Stimulated activated CD8-positive, alpha-beta memory T cell treated with anti-CD3 and anti-CD28 coated beads, Interleukin-2, amount 100 ng/mL, for 1 hour (primary cell): ENCODE measurements at places on chromosomes 5 and 9.

DNA sequence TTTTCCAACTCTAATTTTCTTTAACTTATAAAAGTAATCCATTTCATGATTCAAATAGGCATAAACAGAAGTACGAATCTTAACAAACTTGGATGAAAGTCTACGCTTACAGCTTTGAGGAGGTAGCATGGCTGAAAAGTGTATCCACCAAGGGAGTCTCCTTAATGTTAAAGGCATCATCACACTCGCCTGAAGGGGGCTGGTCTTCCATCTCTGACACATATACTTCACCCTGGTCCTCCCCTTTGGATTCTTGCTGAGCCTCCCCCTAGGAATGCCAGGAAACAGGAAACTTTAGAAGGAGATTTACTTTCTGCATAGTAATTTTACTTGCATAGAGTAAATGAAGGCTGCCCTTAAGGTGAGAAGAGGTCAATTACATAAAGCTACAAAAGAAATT, 10.3 kb upstream of the NME5 start:
- DNase-seq = no peak

- no peak for DNase-seq
Observed at GRCh38 chr5:127308945-127309344, 18.3 kb downstream of the MEGF10 start.

GRCh38 chr5:172797771-172798191, 26.8 kb upstream of the DUSP1 start:
- DNase-seq = no peak

GRCh38 chr5:159576902-159577301, 246.6 kb upstream of the IL12B start:
- no peak for DNase-seq

GRCh38 chr5:124054564-124054963, 542.6 kb downstream of the CSNK1G3 start:
- no peak for DNase-seq

GRCh38 chr5:4941957-4942830, 197.9 kb upstream of the ADAMTS16 start:
- DNase-seq = no peak

DNA sequence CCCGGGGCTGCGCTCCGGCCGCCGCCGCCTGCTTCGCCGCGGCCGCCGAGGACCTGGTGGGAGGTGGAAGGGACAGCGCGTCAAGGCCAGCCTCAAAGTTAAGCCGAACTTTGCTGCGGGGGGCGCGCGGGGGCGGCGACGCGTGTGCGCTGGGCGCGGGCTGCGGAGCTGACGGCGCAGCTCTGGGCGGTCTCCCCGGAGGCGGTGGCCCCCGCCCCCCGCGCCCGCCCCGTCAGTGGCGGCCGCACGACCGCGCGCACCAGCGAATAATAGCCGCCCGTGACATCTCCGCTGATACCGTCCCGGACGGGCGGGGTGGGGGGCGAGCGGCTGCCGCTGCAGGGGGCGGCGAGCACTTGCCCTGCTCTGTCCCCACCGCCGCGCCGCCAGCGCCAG, 579 bp upstream of the FAM78A start:
- no peak for DNase-seq

DNA sequence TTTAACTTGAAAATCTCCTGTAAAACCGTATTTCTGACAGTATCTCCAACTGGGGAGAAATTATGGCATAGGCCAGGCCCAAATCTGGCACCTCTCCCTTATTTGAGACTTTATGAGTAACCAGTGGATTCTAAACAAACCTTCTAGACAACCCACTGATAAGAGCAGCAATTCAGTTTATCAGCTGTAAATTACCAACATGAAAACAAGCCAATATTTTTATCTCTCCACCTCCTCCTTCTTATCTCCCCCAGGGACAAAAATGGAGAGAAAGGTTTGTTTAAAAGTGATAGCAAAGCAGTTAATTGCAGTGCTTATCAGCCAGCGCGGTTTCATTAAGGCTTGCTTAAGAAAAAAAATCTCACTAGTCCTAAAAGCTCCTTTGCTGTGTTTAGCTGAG, 53.8 kb downstream of the KCNV2 start:
- no peak for DNase-seq

DNA sequence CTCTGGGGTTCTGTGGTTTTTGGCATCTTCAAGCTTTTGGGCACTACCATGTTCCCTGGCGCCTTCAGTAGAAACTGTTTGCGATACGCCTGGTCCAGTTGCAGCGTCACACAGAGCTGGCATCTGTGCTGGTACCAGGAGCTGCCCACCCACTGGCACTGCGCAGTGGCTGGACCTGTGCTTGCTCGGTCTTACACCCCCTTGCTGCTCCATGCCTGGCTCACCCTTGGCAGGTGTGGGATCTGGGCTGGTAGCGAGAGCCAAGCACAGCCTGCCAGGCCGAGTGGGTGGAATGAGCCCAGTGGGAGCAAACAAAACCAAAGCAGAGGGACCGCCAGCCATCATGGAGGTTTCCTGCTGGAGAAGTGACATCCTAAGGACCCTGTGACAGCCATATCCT, 170.2 kb upstream of the IRX2 start:
- DNase-seq = no peak

- DNase-seq = no peak
Observed at GRCh38 chr5:131481569-131481968, 153.5 kb downstream of the RAPGEF6 start.

DNA sequence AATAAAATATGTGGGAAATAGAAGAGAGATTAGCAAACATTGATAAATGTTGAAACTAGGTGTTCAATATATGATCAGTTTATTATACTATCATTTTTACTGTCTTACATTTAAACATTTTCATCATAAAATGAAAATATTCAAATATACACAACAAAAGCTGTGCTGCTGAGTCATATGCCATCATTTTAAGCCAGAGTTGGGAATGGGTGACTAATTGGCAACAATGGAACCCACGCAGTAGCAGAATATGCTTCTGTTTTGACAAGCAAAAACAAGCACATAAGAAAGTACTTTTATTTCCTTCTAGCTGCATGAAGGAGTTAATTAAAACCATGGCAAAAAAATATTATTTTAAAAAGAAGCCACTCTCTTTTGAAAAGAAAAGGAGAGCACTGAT, 340.0 kb upstream of the EDIL3 start:
- DNase-seq = no peak

- DNase-seq = no peak
Observed at GRCh38 chr5:14528115-14528514, 53.5 kb upstream of the OTULINL start.

DNA sequence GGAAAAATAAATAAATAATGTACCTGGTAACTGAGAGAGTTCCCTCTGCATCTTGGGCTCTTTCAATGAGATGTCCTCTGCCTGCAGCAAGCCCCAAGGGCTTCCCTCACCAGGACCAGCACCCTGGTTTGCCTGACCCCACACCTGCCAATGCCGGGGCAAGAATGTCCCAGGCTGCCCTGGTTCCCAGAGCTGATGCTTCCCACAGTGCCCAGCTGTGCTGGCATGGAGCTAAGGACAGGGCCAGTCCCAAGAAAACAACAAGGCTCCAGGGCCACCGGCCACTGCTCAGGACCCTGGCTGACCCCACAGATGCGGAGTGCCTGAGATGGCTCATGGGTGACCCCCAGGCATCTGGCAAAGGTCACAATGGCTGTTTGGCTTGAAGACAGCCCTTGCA, 123.5 kb downstream of the KCNIP1 start:
- no peak for DNase-seq

- no peak for DNase-seq
Observed at GRCh38 chr9:137606005-137606621, 627 bp downstream of the ARRDC1 start.

DNA sequence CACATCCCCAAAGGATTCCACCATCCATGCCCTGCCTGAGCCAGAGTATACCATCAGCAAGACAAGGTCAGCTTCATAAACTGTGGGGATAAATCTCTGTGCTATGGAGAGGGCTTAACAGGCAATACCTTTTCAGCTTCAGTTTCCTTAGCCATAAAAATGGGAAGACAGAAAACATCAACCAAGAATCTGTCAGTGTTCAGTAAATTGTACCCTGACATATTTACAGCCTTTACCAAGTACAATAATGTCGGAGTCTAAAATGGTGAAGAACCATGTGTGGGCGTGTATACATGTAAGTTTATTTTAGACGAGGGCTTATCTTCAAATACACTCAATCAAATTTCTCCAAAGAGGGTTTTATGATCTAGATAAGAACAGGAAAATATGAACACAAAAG, 94.7 kb downstream of the ELAVL2 start:
- no peak for DNase-seq

- DNase-seq = no peak
Observed at GRCh38 chr5:163248333-163248732, 189.1 kb upstream of the CCNG1 start.

- no peak for DNase-seq
Observed at GRCh38 chr5:169778622-169779596, 141.8 kb downstream of the DOCK2 start.

- DNase-seq = no peak
Observed at GRCh38 chr9:127938298-127938690, 640 bp upstream of the DPM2 start.

DNA sequence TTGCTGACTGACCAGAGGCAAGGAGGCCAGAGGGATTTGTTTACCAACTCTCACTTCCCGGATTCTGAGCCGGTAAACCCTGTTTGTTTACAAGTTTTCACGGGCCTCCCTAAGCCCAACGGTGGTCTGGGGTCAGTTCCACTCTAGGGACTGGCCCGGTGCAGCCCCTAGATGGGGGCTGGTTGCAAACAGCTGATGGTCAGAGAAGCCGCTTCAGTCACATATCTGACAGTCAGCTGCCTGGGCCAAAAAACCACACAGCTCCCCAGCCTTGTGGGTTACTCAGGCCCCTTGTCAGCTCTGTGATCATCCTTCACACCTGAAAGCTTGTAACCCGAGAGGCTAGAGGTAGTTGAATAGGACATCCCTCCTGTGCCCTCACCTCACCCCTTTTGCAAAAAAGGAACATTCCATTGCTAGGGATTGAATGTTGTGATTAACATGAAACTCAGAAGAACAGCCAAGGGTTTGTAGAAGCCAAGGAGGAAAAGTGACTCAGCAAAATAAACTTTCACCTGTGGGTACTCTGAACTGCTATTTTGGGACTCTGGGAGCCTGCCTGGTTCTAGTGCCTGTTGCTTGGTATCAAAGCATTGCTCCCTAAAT, 40.4 kb downstream of the SAR1B start:
- DNase-seq = no peak

GRCh38 chr5:27900761-27901160, 862.4 kb upstream of the CDH9 start:
- no peak for DNase-seq

- no peak for DNase-seq
Observed at GRCh38 chr9:37255187-37255586, 134.8 kb downstream of the ZCCHC7 start.

GRCh38 chr5:153523211-153523610, 32.7 kb downstream of the GRIA1 start:
- DNase-seq = no peak

GRCh38 chr9:101571114-101571513, 23.7 kb downstream of the PPP3R2 start:
- no peak for DNase-seq

- DNase-seq = no peak
Observed at GRCh38 chr5:57692582-57693487, 210.2 kb upstream of the ACTBL2 start.

GRCh38 chr9:36025746-36026145, 11.0 kb upstream of the RECK start:
- DNase-seq = no peak

DNA sequence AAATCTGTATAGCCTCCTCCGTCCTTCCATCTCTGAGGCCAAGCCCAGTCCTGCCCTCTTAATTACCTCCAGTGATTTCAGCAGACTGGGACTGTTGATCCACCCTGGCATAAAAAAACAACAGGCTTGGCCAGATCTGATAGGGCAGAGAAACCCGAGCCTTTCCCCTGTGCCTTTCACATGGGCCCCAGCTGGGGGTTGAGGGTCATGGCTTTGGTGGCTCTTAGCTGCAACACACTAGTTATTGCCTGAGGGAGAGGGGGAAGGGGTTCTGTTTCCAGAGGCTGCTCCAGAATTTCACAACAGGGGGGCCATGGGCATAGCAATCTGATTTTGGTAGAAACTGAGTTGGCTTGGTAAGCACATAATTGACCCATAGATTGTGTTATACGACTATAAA, 21.2 kb upstream of the PANK3 start:
- no peak for DNase-seq

- no peak for DNase-seq
Observed at GRCh38 chr5:125505115-125505514, 758.7 kb upstream of the ZNF608 start.

DNA sequence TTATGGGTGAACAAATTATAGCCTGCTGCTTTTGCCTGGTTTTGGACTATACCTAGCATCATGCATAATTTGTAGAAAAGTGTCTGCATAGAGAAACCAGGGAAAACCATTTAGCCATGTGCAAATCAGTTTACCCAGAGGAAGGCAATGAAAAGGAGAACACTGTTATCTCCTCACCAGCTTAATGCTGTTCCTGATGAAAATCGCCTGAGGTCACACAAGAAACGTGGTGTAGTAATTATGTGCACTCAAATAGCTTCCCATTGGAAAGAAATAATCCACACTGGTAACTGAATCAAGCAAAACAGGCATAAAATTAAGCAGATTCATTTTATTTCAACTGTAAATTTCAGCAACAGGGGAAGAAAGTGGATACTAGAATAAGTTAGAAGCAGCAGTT, 51.7 kb upstream of the FAM240B start:
- no peak for DNase-seq

- DNase-seq = peak; percentile 44
Observed at GRCh38 chr9:71769175-71770161, 1.2 kb upstream of the CEMIP2 start.

DNA sequence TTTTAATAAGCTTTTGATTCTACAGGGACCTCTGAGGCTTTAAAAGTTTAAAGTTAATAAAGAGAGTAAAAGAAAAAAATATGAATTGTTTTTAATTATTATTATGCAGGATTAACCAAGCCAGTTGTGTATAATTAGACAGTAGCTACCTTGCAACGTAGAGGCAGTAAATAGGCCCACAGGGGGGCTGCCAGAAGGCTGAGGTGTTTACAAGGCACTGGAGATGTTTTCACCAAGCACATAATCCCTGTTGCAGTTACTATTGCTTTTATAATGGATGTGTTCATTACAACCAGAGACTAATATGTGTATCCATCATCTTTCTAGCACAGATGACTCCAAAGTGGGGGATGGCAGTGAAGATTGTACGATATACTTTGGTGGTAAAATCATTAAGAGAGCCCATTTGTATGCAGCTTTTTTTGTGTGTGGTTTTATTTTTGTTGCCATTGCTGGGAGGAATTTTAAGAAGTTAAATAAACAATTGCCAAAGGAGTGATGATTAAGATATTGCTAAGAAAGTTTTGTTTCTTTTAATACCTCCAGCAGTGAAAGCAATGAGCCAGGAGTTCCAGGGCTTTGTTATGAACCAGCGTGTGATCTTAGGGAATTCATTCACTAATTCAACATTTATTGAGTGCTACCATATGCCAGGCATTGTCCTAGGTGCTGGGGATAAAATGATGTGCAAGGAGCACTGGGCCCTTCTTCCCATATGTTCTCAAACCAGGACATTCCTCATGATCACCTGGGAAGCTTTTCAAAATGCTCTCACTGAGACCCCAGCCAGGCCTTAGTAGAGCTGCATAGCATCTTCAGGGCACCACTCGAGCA, 138.7 kb upstream of the EFNA5 start:
- no peak for DNase-seq

GRCh38 chr5:135660826-135661575, 82.2 kb upstream of the CXCL14 start:
- no peak for DNase-seq
